ENCODE measurements at places on chromosomes 3 and 15. TPM values are rescaled to one million over a fixed set of nuclear protein-coding genes. Genes with fewer than 3 reads are reported as not detected.

ZNF654 gene
- 21.6 TPM for total RNA-seq

ATP10A gene
- 15.8 TPM for total RNA-seq

LMAN1L gene
- 0.21 TPM for total RNA-seq

C3orf85 gene
- not detected for total RNA-seq

EEF1AKMT4 gene
- total RNA-seq = 0.52 TPM

ULK4 gene
- 42.5 TPM for total RNA-seq

ADGRG7 gene
- not detected for total RNA-seq

CLDN16 gene
- total RNA-seq = 0.10 TPM

TMEM44 gene
- 0.21 TPM for total RNA-seq

MASP1 gene
- total RNA-seq = not detected

PLA1A gene
- 2.7 TPM for total RNA-seq

AAGAB gene
- total RNA-seq = 26.6 TPM

AADACL2 gene
- total RNA-seq = not detected

Data from mononuclear cell (primary cell).